ENCODE measurements at places on chromosomes 6 and 20. TPM values are rescaled to one million over a fixed set of nuclear protein-coding genes. Genes with fewer than 3 reads are reported as not detected.
A peak's percentile ranks its signal among the peaks of the same experiment; 100 is the strongest.

DNA sequence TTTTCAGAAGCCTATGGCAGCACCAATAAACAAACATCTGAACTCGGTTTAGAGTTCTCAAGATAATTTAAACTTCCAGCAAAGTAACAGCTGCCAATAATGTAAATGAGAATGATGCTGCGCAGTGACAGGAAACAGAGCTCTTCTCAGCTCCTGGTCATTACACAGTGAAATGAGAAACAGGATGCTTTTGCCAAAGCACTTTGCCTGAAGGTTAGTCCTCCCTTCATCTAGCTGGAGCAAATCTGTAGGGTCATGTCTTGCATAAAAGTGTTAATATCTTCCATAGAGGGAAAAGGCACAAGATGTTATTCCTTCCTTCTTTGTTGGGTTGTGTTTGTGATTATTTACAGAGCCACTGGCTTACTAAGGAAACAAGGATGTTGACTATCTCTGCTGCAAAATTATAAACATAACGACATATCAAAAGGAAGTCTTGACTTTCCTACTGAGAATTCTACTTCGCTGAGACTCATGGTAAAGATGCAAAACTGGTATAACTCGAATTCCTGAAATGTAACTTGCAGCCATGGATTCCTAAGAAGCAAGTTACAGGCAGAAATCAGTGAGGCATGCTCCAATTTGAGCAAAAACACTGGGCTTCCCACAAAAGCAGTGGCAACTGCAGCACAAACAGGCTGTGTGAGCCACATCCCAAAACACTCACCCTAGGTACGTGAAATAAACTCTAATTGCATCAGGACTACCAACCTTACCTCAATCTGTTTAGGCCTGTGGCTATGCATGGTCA, 102.5 kb upstream of the BEND6 start:
- peak; percentile 60 for DNase-seq

DNA sequence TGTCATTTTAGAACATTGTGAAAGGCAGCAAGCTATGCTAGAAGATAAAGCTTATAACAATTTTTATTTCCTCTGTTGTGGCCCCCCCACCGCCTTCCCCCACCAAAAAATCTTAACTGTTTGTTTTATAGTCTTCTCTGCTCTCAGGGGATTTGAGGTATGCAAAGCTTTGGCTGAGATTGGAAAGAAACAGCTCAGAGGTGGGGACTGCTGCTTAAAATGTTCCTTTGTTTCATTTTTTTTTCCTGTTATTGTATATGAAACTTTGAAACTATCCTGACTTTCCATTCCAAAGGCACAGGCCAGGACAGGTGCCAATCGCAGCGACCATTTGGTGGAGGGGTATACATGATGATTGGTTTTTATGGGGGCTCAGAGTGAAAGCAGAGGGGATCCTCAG, 114.7 kb upstream of the PHACTR1 start:
- DNase-seq = no peak

DNA sequence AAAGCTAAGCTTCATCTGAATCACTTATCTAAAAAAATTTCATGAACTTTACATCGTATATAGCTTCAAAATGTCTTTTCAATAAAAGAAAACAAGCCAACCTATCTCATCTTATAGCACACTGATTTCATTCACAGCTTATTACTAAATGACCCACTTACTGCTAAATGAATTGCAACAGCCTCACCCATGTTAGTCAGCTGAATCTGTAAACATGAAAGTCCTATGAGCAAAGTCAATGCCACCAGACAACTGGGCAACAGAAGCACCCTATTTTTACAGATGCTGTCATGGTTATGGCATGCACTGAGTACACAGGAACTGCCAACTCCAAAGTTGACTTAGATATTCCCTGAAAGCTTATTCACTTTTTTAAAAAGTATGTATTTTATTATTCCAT, 41.2 kb upstream of the DST start:
- DNase-seq = no peak

- DNase-seq = no peak
These were observed 29.9 kb downstream of the ID4 start for GRCh38 chr6:19866985-19867627.

DNA sequence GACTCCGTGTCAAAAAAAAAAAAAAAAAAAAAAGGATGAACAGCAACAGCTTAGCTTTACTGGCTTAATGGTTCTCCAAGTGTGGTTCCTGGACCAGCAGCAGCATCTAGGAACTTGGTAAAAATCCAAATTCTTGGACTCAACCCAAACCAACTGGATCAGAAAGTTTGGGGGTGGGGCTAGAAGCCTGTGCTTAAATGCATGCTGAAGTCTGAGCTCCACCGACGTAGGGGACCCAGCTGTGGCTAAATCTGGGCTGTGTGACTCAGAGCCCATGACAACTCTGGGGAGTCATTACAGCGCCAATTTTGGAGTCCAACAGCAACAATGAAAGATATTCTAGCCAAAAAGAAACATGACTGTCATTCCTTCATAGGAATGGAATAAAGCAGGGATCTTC, 13.6 kb upstream of the CHD6 start:
- no peak for DNase-seq

- no peak for DNase-seq
These were observed 613.2 kb upstream of the FLRT3 start for GRCh38 chr20:14950633-14951032.

DNA sequence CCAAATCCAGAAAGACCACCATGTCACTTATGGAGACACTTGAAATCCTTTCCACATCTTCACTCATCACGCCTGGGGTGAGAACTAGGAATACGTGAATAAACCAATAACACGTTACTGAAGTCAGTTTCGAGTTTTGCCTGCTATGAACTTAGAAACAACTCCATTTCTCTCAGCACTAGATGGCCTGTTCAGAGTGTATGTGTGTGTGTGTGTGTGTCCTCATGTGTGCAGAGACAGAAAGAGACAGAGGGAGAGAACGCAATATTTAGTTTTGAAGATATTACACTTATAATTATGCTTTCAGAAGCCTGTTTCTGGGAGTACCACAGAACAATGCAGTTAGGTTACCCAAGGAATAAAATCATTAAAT, 81.2 kb upstream of the CCN6 start:
- DNase-seq = no peak

- DNase-seq = no peak
These were observed 1324.4 kb upstream of the EYS start for GRCh38 chr6:67031451-67031850.

DNA sequence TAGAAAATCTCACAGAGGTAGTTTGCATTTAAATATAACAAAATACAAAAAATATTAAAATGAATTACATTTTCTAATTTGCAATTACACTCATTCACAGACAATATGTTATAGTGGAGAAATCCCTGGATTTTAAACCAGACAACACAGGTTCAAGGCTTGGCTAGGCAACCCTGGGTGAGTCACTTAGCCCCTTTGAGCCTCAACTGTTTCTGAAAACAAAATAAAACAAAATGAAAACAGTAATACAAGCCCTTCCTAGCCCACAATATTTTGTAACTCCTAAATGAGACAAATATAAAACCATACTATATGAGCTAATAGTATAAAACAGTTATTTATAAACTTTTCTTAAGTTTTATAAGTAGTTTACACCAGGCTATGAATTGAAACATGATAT, 41.0 kb downstream of the UQCC1 start:
- no peak for DNase-seq

DNA sequence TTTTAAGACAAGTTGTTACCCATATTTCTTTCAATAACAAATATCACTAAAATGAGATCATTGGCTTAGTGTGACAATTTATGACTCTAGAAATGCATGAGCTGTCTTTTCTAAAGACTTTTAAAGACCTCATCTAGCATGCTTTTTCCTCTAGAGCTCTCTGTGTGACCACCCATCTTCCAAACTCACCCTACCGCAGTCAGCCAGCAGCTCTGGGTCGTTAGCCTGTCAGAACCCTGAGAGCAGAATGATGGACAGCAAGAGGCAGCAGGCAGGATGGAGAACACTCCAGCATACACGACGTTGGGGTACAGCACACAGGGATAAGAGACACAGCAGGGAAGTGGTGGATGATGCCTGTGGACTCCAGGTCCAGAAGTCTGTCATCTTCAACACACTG, 45.1 kb upstream of the TBX18 start:
- DNase-seq = no peak

DNA sequence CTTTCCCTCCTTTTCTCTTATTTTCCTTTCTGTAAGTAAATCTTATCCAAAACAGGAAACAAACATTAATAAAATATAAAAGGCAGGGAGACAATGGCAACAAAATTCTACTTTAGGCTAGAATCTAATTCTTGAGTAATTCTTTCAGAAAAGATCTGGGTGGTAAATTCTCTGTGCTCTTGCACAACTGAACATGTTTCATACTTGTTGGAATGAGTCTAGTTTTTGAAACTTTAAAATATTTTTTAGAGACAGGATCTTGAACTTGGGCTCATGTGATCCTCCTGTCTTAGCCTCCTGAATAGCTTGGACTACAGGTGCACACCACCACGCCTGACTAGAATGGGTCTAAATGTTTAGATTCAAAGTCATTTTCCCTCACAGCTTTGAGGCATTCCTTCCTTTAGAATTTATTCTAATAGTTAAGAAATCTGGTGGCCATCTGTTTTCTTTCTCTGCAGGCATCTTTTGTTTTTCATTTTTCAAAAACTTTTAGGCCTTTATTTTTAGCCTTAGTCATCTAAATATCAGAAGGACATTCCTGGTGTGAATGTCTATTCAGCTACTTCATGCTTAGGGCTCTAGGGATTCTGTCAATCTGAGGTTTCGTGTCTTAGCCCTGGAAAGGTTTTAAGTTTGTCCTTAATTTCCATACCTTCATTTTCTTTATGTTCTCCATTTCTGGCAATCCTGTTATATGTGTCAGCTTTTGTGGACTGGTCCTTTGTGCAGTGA, 76.5 kb downstream of the CDKAL1 start:
- no peak for DNase-seq

GRCh38 chr6:136341967-136342366, 52.3 kb upstream of the BCLAF1 start:
- DNase-seq = no peak

DNA sequence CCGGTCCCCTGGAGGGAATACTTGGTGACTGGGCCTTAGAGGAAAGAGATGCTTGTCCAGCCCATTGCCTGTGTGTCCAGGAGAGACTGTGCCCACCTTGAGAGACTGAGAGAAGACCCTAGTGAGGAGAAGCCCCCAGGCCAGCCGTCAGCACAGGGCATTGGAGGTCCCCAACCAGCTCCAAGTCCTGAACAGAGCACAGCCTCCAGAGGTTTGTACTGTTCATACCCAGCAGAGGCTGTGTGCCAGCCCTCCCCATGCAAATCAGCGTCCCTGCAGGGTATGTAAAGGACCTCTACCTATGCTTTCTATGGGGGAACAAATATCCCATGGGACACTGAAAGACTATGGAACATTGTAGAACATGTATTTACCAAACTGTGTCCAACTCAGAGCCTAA, 8.4 kb downstream of the HLA-E start:
- DNase-seq = no peak

GRCh38 chr6:6922166-6922565, 185.6 kb upstream of the RREB1 start:
- no peak for DNase-seq

- no peak for DNase-seq
These were observed 606.5 kb downstream of the HACE1 start for GRCh38 chr6:104253236-104253635.

GRCh38 chr20:48492015-48492714, 335.6 kb downstream of the PREX1 start:
- no peak for DNase-seq

DNA sequence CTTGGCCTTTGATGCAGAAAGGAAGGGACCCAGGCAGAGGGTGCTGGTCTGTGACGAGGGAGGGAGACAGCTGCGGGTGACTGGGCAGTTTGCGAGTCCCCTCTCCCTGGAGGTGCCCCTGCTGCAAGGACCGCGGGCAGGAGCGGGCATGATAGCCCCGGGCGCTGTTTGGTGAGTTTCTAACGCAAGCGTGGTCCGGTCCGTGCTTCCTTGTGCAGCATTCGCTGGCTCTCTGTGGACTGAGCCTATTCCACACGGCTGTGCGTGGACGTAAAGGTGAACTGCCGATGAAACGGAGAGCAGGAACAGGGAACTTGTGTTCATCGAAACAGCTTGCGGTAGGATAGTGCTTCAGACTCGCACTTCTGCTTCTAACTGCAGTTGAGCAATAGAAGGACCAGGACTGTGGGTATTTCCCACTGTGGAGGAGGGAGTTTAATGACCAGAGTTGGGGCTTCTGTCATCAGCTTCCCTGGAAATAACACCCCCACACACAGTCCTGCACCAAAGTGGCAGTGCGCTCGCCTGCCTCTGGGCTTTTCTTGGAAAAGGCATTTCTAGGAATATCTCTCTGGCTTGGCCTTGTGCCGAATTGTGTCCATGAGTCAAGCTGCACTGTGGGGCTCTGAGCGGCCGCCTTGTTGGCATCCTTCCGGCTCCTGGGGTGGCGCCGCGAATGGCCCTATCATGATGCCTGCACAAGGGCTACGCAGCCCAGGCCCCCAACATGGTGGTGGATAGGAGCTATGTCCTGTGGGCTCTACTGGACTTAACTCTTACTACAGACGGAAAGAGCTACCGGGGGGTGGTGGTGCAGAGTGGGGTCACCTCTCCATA, 48.9 kb downstream of the DUSP22 start:
- no peak for DNase-seq

GRCh38 chr6:32317541-32317940, 54.2 kb downstream of the TSBP1 start:
- no peak for DNase-seq

DNA sequence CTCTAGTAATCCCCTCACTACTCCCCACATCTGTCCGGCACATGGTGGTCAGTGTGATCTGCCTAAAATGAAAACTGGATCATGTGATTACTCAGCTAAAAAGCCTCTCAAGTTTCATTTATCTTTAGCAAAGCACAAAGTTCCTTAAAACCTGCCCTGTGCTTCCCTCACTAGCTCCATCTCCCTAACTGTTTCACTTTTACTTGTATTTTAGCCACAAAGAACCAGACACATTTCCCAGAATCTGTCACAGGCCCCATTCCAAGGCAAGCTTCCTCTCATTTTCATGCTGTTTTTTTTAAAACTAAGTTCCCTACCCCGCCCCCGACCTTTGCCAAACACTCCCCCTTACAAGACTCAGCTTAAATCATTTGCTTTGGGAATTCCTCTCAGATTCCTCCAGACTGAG, 8.9 kb upstream of the IGF2R start:
- DNase-seq = no peak

DNA sequence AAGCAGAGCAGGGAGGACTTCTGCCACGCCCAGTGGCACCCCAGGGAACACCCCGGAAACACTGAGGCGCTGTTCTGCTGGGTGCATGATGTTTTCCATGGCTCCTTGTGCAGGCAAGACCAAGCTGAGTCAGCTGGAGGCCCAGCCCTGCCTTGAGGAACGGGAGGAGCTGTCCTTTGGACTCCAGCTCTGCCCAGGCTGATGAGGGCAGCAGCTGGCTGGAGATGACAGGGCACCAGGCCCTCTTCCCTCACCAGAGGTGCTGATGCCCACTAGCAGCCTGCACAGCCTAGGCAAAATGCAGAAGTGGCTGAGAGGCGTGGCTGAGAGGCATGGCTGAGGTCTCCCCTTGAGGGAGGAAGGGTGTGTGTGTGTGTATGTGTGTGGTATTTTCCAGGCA, 2.4 kb downstream of the C6orf132 start:
- DNase-seq = no peak

The TRIM15 gene
- total RNA-seq = not detected

The CLVS2 gene
- total RNA-seq = 1.8 TPM

The UBD gene
- not detected for total RNA-seq

The CASS4 gene
- total RNA-seq = 0.09 TPM

The WFDC2 gene
- total RNA-seq = 2.7 TPM

The KIAA1586 gene
- 88.1 TPM for total RNA-seq

The ZNF341 gene
- 2.5 TPM for total RNA-seq

The HEY2 gene
- total RNA-seq = 1.1 TPM

The CALHM6 gene
- total RNA-seq = not detected

The MEI4 gene
- 1.0 TPM for total RNA-seq

The FUT9 gene
- 6.3 TPM for total RNA-seq
